ENCODE measurements at places on chromosomes 1 and 21. TPM values are rescaled to one million over a fixed set of nuclear protein-coding genes. Genes with fewer than 3 reads are reported as not detected.

HHIPL2 gene
- not detected for total RNA-seq

LORICRIN gene
- 0.19 TPM for total RNA-seq

OR2G6 gene
- total RNA-seq, result not detected

BARHL2 gene
- not detected for total RNA-seq

COL11A1 gene
- not detected for total RNA-seq

DIRAS3 gene
- total RNA-seq, result not detected

WNT3A gene
- total RNA-seq, result not detected

CRNN gene
- total RNA-seq, result not detected

C1QA gene
- not detected for total RNA-seq

ERICH3 gene
- not detected for total RNA-seq

CALML6 gene
- 0.26 TPM for total RNA-seq

ESRRG gene
- total RNA-seq, result not detected

REN gene
- not detected for total RNA-seq

Data from activated CD4-positive, alpha-beta memory T cell treated with anti-CD3 and anti-CD28 coated beads for 36 hours (primary cell).